ENCODE measurements at places on chromosomes 5 and 9. TPM values are rescaled to one million over a fixed set of nuclear protein-coding genes. Genes with fewer than 3 reads are reported as not detected.
A peak's percentile ranks its signal among the peaks of the same experiment; 100 is the strongest.

DNA sequence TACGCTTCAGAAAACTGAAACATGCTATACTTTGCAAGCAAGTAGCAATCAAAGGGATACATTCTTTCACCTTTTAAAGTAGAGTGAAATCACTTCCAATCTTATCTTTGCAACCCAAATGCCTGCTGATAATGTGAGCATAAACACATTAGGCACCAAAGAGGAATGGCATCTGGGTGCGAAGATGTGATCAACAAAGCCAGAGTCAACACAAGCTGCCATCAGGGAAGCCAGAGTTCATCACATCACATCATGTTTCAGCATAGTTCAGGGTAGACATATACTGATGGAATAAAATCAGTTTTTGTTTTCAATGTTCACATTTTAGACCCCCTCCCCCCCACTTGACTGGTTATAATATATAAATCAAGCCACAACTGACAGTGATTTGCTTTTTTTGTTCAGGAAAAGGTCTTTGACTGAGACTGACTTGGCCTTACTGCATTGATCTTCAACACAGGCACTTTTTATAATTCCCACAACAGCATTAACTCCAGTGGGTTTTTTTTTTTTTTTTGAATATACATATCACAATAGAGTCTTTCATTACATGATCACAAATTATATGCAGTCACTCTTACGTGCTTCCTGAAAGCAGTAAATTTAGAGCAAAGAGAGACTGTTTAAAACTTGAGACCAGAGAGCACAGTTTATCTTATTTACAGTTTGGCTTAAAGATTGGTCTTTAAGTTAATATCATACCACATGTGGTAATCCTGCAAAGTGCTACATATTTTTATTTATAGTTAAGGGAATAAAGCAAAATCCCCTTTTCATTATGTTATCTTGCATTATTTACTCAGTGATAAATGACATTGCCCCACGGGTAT, 20.3 kb downstream of the AOPEP start:
- no peak overlapping the region for H3K4me3 ChIP-seq
- H3K36me3 ChIP-seq, result peaks cover 5% of the 10 kb centered on the region
- H3K27ac ChIP-seq, result no peak overlapping the region
- H3K27me3 ChIP-seq, result no peaks in the 10 kb centered on the region

NIPAL4 gene
- 0.50 TPM for total RNA-seq

GRCh38 chr5:62702126-62702525, 123.5 kb downstream of the LRRC70 start:
- DNase-seq, result no peak
- H3K4me1 ChIP-seq, result no peaks in the 10 kb centered on the region
- no peak overlapping the region for H3K4me3 ChIP-seq
- H3K36me3 ChIP-seq, result no peaks in the 10 kb centered on the region
- no peaks in the 10 kb centered on the region for H3K27me3 ChIP-seq

DNA sequence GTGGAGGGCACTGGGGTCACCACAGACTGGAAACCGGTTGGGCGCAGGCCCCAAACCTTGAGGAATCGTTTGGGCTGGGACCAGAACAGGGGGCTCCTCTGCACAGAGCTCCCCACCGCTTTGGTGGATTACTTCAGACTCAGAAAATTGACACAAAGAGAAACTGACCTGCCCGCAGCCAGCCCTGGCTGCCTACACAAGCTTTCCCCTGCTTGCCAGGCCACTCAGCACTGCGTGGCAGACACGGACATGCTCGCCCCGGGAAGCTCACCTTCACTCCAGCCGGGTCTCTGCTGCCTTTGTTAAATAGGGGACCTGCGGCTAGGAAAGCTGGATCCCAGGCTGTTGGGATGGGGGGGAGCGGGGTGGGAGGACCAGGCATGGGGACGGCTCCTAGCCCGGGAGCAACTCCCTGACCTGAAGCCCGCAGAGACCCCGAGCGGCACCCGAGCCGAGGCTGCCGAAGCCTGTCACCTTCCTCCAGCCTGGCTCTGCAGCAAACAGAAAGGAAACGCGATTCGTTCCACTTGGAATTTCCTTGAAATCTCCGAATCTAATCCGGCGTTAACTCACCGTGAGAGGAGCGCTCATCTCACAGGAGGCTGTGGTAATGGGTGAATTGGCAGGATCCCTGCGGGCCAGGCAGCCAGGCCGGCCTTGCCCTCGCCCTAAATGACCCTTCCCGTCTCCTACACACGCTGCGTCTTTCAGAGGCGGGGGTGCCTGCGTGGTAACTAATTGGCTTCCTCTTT, 8.8 kb downstream of the PAX5 start:
- H3K36me3 ChIP-seq, result no peaks in the 10 kb centered on the region
- H3K4me3 ChIP-seq, result peak overlapping the region; percentile 49
- H3K27me3 ChIP-seq, result peaks cover 94% of the 10 kb centered on the region
- no peak overlapping the region for H3K27ac ChIP-seq
- no peak for DNase-seq
- H3K4me1 ChIP-seq, result peaks cover 30% of the 10 kb centered on the region

- no peak for DNase-seq
- H3K4me3 ChIP-seq, result no peak overlapping the region
- no peaks in the 10 kb centered on the region for H3K27me3 ChIP-seq
- peaks cover 10% of the 10 kb centered on the region for H3K4me1 ChIP-seq
- H3K36me3 ChIP-seq, result no peaks in the 10 kb centered on the region
Measured at GRCh38 chr9:129465834-129466535, 154.9 kb downstream of the C9orf50 start.

DNA sequence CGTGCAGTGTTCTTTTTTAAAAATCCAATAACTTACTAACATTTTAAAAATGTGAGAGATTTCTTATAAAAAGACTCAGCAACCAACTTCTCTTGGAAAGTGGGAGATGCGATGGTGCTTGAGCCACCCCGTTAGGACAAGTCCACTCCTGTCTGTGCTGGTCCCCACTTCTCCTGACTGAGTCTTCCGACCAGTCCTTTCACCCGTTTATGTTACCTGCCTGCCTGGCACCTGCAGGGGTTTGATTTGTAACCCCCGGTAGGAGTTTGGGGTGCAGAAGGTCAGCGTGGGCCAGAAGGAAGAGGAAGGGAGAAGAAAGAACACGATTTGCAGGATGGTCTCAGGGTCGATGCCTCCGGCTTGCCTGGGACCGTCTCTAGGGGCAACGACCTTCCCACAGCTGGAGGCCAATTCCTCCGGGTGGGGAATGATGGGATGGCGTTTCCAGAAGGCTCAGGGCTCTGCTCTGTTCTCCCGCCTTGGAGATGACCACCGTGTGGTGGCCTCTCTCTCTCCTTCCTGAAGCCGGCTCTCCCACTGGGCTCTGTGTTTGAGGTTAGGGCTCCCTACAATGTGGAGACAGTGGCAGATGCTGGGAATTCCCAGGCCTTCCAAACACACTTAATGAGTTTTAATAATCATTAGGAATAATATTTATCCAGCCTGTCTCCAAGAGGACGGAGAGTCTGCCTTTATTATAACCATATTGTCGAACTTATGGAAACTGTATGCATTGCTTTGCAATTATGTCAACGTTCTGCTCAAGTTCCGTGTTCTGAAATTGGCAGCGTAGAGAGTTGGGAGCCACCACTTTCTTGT, 14.8 kb downstream of the COL27A1 start:
- H3K27ac ChIP-seq, result no peak overlapping the region
- H3K4me3 ChIP-seq, result no peak overlapping the region
- peaks cover 6% of the 10 kb centered on the region for H3K4me1 ChIP-seq
- no peaks in the 10 kb centered on the region for H3K36me3 ChIP-seq
- DNase-seq, result no peak
- H3K27me3 ChIP-seq, result no peaks in the 10 kb centered on the region

HTR1A gene
- not detected for total RNA-seq

ARHGEF39 gene
- 0.10 TPM for total RNA-seq

Measured in psoas muscle (tissue), 8 donors.